ENCODE measurements at places on chromosomes 6 and 20.

- peak; percentile 54 for DNase-seq
Observed at GRCh38 chr6:43368259-43369160, 937 bp downstream of the ZNF318 start.

DNA sequence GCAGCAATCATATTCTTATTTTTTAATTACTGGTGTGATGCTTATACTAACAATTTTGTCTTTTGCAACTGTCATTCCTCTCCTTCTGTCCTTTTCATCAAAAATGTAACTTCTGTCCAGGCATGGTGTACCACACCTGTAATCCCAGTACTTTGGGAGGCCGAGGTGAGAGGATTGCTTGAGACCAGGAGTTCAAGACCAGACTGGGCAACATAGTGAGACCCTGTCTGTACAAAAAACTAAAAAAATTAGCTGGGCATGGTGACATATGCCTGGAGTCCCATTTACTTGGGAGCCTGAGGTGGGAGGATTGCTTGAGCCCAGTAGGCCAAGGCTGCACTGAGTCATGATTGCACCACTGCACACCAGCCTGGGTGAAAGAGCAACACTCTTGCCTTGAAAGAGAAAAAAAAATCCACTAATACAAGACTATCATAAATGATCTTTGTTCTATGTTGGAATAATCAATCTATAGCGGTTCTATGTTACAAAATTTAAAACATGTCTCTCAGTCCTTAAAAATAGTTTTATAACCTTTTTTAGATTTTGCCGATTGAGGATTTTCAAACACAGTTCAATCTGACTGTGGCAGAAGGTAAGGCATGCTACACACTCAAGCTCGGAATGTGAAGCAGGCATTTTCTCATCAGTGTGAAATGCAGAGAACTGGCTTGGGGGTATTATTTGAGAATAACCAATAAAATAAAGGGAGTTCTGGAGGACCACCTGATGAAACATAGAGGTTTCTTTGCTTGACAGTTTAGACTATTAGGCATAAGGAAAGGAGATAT, 70.4 kb downstream of the ENPP1 start:
- DNase-seq = no peak

GRCh38 chr6:9507136-9507895, 907.6 kb downstream of the TFAP2A start:
- DNase-seq = no peak

DNA sequence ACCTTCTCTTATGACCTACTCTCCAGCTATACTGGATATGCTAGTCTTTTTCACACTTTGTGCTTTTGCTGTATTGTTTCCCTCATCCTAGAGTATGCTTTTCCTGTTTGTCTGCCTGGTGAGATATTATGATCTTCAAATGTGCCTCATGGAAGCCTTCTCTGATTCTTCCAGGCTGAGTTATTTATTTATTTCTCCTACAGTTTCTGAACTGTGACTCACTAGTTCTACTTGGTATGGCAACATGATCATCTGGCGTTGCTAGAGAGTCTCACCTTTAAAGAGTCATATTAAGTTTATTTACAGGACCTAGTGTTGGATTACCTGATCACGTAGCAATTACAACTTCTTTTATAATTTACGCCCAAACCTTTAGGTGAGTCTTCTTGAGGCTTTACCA, 81.2 kb upstream of the HDAC2 start:
- no peak for DNase-seq

DNA sequence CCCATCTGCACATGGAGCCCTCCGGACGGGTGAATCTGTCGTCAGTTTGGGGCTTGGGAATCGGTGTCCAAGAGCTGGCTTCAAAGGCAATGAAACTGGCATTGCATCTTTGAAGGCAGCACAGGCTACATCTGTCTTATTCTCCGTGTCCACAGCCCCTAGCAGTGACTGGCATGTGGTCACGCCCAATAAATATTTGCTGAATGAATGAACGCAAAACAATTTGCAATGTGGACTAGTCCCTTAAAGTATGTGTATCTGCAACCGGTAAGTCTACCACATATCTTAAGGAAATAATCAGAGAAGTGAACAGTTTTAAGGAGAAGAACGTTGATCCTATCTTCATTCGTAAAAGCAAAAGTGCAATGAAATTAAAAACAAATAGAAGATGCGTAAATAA, 8.0 kb upstream of the PMEPA1 start:
- DNase-seq = no peak

GRCh38 chr20:805713-806112, 27.8 kb upstream of the FAM110A start:
- no peak for DNase-seq

- no peak for DNase-seq
Observed at GRCh38 chr6:13593103-13593502, 18.7 kb downstream of the SIRT5 start.

- DNase-seq = no peak
Observed at GRCh38 chr6:45587229-45588060, 209.7 kb upstream of the SUPT3H start.

Data from B cell (primary cell).